ENCODE measurements at places on chromosomes 4 and X. TPM values are rescaled to one million over a fixed set of nuclear protein-coding genes. Genes with fewer than 3 reads are reported as not detected.

Gene AFM
- total RNA-seq = not detected

Gene CACNA1F
- total RNA-seq = 2.6 TPM

Gene NPNT
- total RNA-seq = not detected

Gene ARHGEF9
- 21.4 TPM for total RNA-seq

Gene SLC25A53
- 4.2 TPM for total RNA-seq
